ENCODE measurements at places on chromosomes 13 and 19.

DNA sequence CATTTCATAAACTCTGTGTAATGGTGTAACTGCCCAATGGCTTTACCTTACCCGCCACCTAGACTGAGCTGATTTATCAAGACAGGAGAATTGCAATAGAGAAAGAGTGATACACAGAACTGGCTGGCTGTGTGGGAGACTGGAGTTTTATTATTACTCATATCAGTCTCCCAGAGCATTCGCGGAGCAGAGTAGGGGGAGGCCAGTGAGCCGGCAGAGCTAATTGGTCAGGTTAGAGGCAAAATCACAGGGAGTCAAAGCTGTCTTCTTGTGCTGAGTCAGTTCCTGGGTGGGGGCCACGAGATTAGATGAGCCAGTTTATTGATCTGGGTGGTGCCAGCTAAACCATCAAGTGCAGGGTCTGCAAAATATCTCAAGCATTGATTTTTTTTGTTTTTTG lies 23.4 kb upstream of the SLITRK1 start:
- no peak for DNase-seq

DNA sequence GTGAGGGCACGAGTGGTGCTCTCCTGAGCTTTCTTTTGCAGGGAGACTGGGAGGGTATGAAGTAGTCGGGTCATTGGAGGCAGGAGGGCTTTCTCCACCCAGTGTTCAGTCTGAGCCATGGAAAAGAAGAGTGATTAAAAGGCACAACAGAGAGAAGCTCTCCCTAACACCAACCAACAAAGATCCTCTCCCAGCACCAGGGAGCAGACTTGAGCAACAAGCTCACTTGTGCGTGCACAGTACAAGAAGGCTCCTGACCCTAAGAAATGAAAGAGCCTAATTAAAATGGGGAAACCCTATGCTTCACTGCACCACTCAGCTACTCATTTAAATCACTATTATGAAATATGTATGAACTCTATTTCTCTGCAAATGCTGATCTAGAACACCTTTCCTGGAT lies 276.3 kb upstream of the SOX21 start:
- no peak for DNase-seq

DNA sequence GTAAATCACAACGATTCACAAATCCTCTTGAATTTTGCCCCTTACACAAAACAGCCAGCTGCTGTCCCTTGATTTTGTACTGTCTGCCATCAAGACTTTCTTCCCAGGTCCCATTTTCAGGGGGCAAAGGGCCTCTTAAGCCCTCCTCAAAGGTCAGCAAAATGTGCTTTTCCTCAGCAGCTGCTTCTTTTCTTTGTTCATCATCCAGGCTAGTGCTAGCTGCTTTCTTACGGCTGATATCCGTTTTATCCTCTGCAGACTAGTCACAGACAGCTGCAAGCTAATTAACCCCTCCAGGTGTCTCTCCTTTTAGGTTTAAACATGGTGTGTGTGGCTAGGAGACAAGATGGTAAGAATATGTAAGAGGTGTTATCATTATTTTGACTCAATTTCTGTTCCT lies 90.9 kb downstream of the NALCN start:
- no peak for DNase-seq

DNA sequence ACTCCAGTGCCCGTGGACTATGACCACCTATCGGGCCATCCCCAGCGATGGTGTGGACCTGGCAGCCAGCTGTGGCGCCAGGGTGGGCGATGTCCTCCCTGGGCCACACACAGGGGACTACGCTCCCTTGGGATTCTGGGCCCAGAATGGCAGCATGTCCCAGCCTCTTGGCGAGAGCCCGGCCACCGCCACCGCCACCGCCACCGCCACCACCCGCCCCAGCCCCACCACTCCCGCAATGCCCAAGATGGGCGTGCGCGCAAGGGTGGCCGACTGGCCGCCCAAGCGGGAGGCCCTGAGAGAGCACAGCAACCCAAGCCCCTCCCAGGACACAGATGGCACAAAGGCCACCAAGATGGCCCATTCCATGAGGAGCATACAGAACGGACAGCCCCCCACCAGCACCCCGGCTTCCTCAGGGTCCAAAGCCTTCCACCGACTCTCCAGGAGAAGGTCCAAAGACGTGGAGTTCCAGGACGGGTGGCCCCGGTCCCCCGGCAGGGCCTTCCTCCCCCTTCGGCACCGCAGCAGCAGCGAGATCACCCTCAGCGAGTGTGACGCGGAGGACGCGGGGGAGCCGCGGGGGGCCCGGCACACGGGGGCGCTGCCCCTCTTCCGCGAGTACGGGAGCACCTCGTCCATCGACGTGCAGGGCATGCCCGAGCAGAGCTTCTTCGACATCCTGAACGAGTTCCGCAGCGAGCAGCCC lies 142.3 kb downstream of the DPF1 start:
- DNase-seq, result no peak

GRCh38 chr19:20611866-20612265 lies 46.3 kb upstream of the ZNF737 start:
- DNase-seq, result no peak

- DNase-seq, result no peak
These were observed 136.4 kb upstream of the HTR2A start for GRCh38 chr13:47033216-47033615.
